Aorta (tissue), 5 donors: ENCODE measurements at places on chromosomes 6 and 20. TPM values are rescaled to one million over a fixed set of nuclear protein-coding genes. Genes with fewer than 3 reads are reported as not detected.

Gene DST
- 485 TPM for total RNA-seq

DNA sequence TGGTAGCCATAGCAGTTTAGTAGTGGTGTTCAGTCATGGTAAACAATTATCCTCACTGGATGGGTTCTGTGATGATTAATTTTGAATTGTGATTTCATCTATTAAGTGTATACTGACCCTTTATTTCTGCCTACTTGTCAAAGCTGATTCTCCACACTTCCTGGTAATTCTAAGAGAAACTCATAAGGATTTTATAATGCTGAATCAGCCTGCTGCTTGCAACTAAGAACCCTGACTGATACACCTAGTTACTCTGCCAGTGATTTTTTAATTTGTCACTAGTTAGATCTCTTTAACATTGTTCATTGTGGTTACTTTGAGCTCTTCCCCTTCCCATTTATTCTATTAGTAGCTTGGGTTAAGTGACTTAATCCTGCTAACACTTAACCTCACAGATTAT lies 8.6 kb downstream of the CDC40 start:
- DNase-seq = no peak
- H3K27me3 ChIP-seq = no peaks in the 10 kb centered on the region
- H3K4me1 ChIP-seq = peaks cover 2% of the 10 kb centered on the region

DNA sequence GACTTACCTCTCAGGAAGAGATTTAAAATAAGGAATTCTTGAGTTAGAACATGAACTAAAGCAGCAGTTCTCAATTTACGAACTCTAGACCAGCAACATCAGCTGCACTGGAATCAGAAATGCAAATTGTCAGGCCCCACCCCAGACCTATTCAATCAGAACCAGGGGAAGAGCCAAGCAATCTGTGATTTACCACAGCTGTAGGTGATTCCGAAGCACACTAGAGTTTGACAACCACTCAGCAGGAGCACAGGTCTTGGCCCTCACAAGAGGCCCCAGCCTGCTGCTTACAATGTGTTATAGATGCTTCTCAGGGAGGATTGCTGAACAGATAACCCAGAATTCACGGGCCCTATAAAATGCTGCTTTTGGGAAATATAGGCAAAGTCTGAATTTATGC lies 279.2 kb downstream of the PTPRK start:
- no peak overlapping the region for H3K4me3 ChIP-seq
- H3K27ac ChIP-seq = no peak overlapping the region
- H3K36me3 ChIP-seq = no peaks in the 10 kb centered on the region

DNA sequence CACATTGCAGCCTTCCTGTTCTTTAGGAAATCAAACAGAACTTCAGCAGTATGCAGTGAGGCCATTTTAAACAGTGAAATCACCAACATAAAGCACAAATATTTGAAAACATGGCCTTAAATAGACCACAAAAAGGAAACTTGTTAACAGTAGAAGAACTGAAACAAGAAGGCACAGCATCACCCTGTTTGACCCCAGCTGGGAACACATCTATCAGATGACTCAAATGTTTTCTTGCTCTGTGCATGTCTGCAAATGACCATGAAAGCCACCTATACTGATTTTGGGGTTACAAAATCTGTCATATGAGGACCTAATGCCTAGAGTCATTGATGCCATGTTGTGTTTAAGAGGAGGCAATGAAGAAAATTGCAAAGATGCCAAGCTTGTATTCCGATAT lies 123.8 kb upstream of the ADGRF1 start:
- H3K27me3 ChIP-seq = no peaks in the 10 kb centered on the region
- H3K4me3 ChIP-seq = no peak overlapping the region
- H3K36me3 ChIP-seq = no peaks in the 10 kb centered on the region

DNA sequence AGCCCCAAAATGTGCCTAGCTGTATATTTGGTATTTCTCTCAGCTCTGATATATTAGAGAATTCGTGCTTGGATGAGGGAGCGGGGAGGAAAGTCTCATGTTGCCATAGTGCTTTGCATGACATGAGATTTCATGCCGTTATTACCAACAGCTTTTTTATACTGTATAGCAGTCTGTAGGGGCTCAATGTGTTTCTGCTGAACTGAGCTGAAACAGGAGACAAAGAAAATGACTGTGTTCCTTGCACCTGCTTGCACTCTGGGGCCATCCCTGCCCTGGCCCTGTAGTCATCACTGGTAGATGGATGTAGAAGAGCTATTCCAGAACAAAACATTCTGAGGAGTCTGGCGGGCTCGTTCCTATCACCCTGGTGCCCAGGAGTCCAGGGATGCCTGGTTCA lies 128.0 kb upstream of the SASH1 start:
- no peaks in the 10 kb centered on the region for H3K36me3 ChIP-seq
- no peaks in the 10 kb centered on the region for H3K4me1 ChIP-seq
- no peak overlapping the region for H3K4me3 ChIP-seq
- H3K27me3 ChIP-seq = no peaks in the 10 kb centered on the region

DNA sequence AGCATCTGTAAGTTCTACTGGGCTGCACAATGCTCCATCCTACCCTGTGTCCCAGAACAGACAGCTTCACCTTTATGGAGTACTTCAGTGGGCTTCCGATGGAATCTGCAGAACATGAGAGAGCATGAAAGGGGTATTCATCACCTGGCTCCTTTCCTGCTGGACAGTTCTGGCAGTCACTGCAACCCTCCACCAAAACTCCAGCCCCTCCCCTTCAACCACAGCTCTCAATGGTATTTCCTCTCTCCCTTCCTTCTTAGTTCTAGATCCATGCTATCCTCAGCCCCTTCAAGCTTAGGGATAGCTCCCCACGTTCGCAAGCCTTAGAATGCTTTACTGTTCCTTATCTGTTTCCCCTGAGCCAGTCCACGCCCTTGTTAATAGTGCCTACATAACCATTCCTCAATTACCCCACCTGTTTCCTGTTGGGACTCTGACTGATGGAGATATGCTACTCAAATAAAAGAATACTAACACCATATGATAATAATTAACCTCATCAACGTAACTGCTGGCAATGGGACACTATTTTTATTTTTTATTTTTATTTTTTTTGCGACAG lies 26.8 kb downstream of the TRAM2 start:
- no peak overlapping the region for H3K4me3 ChIP-seq
- H3K27ac ChIP-seq = no peak overlapping the region
- peaks cover 11% of the 10 kb centered on the region for H3K4me1 ChIP-seq
- no peak for DNase-seq

DNA sequence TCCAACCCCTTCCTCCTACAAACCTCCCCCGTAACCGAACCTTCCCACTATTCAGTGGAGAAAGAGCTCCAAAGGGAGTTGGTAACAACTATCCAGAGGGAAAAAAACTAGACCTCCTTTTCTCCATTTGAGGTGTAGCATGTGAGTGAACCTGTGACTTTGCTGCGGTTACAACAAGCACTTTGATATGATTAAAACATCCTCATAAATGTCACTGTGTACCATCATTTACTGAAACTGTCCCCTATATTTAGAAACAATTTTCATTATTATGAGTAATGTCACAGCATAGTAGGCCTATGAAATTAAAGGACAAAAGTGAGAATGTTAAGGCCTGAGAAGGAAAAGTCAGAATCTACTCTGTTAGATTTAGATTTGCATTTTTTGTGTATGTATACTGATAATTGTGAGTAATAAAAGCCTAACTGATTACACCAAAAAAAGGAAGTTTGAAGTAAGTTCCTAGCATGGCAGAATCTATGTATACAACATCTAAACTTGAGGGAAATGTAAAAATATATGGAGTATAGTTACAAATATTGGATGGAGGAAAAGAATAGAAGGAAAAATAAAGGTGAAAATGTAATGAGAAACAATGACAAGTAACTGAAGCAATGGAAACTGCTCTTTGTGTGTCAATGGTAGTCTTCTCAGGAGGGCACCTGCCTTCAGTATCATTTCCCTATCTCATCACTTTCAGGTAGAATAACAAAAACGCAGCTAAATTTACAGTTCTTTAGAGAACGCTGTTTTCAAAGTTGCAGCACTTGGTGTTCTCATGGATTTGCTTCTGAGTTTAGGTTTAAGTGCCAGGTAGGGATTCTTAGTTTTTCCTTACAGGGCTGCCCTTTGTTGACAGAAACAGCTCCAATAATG lies 145.9 kb downstream of the IMPG1 start:
- H3K27ac ChIP-seq = no peak overlapping the region
- H3K4me1 ChIP-seq = no peaks in the 10 kb centered on the region
- H3K27me3 ChIP-seq = no peaks in the 10 kb centered on the region
- H3K4me3 ChIP-seq = no peak overlapping the region

Gene NRSN1
- total RNA-seq = not detected

- no peak overlapping the region for H3K27ac ChIP-seq
- H3K36me3 ChIP-seq = no peaks in the 10 kb centered on the region
- H3K27me3 ChIP-seq = no peaks in the 10 kb centered on the region
- DNase-seq = no peak
These were observed 118.0 kb downstream of the GRM1 start for GRCh38 chr6:146146836-146147235.

- no peak for DNase-seq
- no peaks in the 10 kb centered on the region for H3K36me3 ChIP-seq
- no peak overlapping the region for H3K27ac ChIP-seq
These were observed 10.6 kb upstream of the DLK2 start for GRCh38 chr6:43465948-43466347.

DNA sequence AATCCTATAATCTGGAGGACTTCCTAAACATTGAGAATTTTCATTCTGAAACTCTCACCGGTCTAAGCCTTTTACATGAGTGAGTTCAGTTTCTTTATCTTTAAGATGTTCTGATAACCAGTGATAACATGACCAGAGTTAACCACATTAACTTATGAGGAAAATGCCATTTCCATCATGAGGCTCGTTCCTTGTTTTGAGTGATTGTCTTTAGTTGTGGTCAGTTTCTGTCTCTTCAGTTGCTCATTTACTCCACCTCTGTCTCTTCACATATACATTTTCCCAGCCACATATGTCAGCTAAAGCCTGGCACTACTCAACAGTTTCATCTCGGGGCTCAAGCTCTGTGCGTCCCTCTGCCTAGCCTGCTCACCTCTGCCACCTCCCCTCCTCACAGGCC lies 70.4 kb downstream of the JAG1 start:
- DNase-seq = no peak
- H3K27me3 ChIP-seq = no peaks in the 10 kb centered on the region
- H3K36me3 ChIP-seq = no peaks in the 10 kb centered on the region
- H3K4me3 ChIP-seq = no peak overlapping the region
- H3K4me1 ChIP-seq = peaks cover 3% of the 10 kb centered on the region
- H3K27ac ChIP-seq = peak overlapping the region; percentile 100

Gene RPP21
- total RNA-seq = 32.8 TPM

DNA sequence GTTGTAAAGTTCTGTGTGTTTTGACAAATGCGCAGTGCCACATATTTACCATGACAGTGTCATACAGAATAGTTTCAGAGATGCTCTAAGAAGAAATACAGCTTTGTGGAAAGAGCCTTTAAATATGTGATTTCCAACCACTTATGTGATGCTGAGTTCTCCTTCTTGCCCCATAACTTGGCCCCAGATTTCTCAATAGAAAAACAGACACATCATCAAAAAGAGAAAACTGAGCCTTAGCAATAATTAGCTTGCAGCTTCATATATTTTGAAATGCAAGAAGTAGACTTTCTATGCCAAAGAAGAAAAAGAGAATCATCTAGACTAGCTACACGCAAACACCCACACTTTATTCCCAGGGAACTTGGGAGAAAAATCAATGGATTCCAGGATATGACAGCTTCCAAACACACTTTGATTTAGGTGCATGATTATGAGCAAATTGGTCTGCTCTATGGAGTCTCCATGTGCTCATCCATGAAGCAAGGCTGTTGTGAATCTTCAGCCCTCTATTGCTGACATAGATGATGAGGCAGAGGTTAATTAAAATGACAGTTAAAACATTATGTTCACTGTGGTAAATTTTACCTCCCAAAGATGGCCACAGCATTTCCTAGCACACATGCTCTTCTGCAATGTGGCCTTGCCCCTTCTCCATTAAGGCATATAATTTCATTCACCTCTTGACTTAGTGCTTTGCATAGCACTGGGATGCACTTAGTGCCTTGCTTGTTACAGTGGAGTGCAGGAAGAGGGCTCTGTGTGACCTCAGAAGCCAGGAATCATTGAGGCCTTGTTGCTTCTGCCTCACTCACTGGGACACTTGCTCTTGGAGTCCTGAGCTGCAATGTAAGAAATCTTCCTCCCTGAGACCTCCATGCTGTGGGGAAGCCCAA lies 174.6 kb downstream of the SYNDIG1 start:
- no peaks in the 10 kb centered on the region for H3K4me1 ChIP-seq
- no peak overlapping the region for H3K4me3 ChIP-seq
- DNase-seq = no peak
- no peaks in the 10 kb centered on the region for H3K27me3 ChIP-seq

DNA sequence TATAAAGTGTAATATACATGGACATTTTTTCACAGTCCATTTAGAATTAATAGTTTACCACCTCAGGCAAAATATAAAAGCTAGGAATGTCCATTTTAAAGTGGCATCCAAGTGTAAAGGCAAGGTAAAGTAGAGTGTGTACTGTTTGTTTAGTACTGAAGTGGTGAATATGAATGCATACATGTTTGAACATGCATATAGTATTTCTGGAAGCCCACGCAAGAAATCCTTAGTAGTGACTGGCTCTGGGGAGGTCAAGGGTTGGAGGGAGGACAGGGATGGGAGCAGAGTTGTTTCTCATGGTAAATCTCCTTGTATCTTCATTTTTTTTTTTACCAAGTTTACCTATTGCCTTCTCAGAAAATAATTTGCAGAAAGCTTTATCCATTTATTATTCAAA lies 129.2 kb downstream of the UNC5CL start:
- peaks cover 3% of the 10 kb centered on the region for H3K4me1 ChIP-seq
- H3K4me3 ChIP-seq = no peak overlapping the region

DNA sequence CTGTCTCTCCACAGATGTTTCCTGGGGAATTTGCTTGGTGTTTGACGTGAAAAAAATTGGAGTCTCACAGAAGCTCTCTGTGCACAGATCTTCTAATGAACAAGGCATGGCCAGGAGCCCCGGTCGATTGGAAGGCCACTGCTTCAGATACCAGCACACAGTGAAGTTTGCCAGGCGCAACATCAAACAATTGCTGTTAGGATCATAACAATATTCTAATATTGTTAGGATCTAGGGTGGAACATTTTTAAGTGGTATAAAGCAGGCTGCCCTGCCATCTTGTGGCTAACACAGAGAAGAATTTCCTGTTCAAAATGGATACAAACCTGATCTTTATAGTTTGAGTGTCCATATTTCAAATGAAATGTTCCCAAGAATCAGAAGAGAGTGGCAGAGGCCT lies 64.1 kb downstream of the C6orf118 start:
- H3K4me3 ChIP-seq = no peak overlapping the region
- H3K27ac ChIP-seq = no peak overlapping the region
- H3K27me3 ChIP-seq = no peaks in the 10 kb centered on the region
- no peaks in the 10 kb centered on the region for H3K4me1 ChIP-seq
- no peak for DNase-seq

Gene SPTLC3
- 4.1 TPM for total RNA-seq

- no peak overlapping the region for H3K27ac ChIP-seq
- no peak overlapping the region for H3K4me3 ChIP-seq
- no peaks in the 10 kb centered on the region for H3K4me1 ChIP-seq
- DNase-seq = no peak
These were observed 68.7 kb downstream of the TXNDC5 start for GRCh38 chr6:7841781-7842468.

- H3K36me3 ChIP-seq = no peaks in the 10 kb centered on the region
- no peak overlapping the region for H3K27ac ChIP-seq
- no peaks in the 10 kb centered on the region for H3K4me1 ChIP-seq
- H3K27me3 ChIP-seq = no peaks in the 10 kb centered on the region
These were observed 253.8 kb upstream of the RIN2 start for GRCh38 chr20:19504251-19504650.
